ENCODE measurements at places on chromosomes 6 and 20.

- no peak for DNase-seq
Measured at GRCh38 chr20:47227119-47227518, 129.4 kb downstream of the ZMYND8 start.

GRCh38 chr6:148868314-148868713 is 121.5 kb downstream of the UST start:
- no peak for DNase-seq

DNA sequence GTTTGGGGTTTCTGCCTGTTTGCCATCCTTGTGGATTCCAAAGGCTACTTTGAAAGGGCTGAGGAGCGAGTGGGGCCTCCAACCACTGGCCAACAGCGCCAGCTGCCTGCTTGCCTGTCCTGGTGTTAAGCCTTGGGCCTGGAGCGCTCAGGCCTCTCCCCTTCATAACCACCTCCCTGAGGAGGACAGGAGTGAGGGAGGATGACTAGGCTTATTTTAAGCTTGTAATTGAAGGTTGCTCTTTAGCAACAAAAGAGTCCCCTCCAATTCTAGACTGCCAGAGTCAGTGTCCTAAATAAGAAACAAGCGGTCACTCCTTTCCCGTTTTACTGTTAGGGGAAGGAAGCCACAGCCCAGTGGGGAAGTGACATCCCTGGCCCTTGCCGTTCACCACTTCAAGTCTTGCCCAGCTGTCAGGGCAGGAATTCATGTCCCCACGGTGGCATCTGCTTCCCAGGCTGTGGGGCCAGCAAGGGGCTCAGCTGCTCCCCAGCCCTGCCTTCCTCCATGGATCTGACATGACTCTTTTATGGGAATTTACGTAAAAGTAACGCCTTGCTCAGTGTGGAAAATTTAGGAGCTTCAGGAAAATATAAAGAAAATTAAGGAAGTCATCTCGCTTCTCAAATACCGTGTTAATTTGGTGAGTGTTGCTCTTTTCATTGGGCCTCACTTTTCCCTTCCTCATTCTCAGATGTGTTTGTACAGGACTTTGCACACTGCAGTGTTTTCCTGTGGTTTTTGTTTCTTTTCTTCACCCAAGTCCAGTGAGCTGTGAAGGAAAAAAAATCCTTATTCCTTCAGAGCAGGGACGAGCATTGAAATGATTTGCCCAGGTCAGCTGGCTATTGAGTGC is 57.8 kb downstream of the SSR1 start:
- DNase-seq = no peak

DNA sequence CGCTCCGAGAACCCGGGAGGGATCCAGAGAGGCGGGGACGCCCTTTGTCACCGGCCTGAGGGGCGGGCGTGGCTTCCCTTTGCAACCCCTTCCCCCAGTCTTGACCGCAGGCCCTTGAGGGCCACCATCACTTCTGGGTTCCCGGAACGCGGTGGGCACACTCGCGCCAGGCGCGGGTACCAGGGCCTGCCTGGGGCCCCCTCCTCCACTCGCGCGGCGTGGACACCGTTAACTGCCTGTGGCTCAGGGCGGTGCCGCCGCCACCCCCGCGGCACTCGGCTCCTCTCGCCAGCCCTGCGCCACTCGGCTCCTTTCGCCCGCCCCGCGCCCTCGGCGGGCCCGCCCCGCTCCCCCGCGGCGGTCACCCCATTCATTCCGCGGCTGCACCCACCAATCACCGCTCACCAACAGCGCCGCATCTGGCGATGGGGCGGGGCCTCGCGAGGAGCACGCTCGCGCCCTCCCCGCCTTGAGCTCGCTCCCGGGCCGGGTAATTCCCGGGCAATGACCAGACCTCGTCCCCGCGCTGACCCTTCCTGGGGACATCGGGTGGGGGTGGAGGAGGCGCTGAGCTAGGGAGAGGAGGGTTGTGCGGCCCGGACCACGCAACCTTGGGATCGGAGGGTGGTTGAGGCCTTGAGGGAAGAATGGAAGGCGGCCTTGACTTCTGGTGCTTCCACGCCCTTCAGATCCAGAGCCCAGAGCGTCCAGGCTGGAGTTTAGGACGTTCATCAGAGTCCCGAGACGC is 10.5 kb upstream of the ELOVL5 start:
- DNase-seq = peak; percentile 73

DNA sequence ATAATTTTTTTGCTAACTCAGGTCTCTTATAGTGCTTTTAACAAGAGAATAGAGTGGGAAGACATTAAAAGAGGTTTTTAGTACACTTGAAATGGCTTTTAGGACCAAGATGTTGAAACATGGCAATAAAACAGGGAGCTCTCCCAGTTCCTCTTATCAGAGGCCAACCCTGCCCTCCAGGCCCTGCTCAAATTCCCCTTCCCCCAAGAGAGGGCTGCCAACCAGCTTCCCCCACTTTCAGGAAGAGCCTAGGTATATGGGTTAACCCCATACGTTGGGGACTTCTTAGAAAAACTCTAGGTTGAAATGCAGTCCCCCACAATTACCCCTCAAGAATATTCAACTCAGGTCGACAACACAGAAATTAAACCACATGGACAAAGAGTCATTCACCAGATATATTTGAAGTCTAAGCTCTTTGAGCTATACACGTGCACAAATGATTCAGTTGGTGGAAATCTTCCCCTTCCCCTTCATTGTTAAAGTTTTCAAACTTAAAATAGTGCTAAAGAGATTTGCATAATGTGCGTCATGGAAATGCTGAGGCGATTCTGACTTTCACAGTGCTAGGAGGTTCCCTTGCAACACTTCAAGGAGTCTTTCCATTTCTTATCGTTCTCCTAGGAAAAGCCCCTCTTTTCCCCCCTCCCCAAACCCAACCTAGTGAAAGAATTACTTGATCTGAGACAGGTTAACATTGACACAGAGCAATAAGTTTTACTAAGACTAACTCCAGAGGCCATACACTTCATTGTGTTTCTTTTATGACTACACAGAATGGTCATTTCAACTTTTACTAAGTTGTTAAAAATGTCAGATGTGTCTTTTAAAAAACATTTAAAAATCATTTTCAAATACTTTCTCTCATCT is 49.8 kb upstream of the ENPP5 start:
- no peak for DNase-seq

DNA sequence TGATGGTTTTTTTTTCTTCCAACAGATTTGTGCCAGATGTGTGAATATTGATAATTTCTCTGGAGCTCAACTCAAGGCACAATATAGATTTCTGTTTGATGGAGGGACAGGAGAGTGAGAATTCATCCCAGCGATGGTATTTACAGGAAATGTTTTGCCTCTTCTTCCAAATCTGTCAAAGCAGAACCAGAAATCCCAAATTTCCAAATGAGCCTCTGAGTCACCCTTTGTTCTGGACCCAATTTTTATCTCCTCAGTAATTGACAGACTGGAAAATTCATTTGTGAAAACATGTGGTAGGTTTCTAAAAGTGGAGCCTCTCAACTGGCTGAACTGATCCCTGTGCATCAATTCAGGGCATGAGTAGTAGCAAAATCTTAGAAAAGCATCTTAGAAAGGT is 223.2 kb upstream of the TSHZ2 start:
- no peak for DNase-seq

GRCh38 chr20:50915424-50915823 is 15.8 kb downstream of the ADNP start:
- no peak for DNase-seq

- DNase-seq = no peak
Measured at GRCh38 chr6:84575264-84575663, 189.1 kb downstream of the TBX18 start.

- no peak for DNase-seq
Measured at GRCh38 chr6:100459592-100460184, 5.0 kb downstream of the SIM1 start.

DNA sequence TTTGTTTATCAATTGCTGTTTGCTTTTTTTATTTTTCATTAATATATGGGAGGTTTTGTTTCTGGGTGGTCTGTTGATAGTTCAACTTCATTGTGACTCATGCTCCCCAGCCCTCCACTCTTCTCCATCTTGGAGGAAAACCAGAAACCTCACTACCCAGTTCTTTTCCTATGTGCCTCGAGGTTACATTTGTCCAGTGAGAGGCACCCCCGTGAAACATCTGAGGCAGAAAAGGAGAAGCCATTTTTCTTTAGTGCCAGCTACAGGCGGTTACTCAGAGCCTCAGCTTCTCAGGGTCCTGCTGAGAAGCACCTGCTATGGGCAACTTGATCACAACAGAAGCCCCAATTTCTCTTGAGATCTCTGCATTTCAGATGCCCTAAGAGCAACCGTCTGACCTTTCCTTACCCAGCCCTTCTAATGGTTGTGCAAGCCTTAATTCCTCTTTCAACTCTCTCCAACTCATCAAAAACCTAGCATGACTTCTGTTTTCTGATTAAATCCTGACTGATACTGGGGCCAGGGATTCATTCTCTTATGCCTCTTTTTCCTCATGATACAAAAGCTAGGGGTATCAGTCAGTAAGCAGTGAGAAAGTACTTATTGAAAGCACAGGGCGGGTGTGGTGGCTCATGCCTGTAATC is 144.6 kb downstream of the ELOVL4 start:
- DNase-seq = no peak

DNA sequence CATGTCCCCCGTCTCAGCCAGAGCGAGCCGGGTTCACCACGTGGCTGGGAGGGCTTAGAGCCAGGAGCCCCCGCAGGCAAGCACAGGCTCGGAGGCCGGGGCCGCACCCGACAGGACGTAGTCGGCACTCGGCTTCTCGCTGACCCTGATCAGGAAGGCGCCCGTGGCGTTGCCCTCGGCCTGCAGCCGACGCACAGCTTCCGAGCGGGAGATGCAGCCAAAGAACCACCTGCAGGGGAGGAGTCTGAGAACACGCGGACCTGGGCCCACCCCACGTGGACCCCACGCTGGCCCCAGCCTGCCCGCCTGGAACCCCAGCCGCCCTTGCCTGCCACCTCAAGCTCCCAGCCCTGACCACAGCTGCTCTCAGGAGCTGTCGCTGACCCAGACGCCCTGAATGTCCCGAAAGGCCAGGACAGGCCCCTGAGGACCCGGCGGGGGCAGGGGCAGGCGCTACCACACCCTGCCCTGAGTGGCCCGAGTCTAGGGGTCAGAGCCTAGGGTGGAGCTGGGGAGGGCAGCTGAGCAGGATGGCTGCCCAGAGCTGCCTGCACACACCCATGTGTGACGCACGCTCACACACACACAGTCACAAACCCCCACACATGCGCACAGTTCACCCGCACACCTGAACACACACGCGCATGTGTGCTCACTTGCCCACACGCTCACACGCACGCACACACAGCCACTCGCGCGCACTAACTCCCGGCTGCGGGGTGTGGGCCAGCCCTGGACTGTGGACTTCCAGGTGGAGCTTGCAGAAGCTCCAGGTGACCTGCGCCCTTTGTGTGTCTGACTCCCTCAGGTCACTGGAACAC is 2.1 kb downstream of the PTK6 start:
- no peak for DNase-seq

DNA sequence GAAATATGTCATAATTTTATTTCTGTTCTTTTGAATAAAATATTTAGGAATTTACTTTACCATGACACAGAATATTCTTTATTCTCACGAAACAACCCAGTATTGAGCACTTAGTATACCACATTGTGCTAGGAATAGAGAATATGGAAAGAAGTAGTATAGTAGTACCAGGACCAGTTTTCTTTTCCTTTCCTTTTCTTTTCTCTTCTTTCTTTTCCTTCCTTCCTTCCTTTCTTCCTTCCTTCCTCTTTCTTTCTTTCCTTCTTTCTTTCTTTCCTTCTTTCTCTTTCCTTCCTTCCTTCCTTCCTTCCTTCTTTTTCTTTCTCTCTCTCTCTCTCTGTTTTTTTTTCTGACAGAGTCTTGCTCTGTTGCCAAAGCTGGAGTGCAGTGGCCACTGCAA is 7.5 kb upstream of the PLCB4 start:
- DNase-seq = no peak

GRCh38 chr20:1535420-1536175 is 21.9 kb downstream of the SIRPD start:
- DNase-seq = no peak

DNA sequence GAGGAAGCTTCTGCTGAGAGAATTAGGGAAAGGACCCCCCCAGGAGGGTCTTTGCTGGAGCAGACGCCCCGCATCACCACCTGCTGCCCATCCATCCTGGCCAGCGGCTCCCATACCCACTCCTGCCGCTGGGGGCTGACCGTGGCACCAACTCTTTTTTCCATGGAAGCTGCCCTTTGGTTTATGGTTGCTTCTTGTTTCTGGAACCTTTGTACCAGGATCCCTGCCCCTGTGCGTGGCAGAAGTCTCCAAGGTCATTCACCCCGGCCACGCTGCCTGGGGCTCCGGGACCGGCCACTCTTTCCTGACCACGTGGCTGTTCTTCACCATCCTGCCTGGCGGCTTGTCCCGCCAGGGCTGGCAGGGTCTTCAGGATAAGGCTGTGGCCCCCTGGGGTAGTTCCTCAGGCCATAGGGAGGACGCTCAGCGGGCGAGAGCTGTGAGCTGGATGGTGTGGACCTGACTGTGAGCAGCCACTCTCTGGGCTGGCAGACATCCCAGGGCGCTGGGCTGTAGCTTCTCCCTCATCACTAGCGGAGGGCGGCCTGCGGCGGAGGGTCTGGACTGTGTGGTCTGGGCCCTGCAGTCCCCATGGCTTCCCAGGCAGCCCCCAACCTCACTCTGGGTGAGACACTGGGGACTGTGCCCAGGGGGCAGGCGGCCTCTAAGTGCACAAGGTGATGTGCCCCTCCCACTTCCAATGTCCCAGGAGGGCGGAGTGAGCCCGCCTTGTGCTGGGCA is 22.8 kb upstream of the RBBP8NL start:
- DNase-seq = no peak

DNA sequence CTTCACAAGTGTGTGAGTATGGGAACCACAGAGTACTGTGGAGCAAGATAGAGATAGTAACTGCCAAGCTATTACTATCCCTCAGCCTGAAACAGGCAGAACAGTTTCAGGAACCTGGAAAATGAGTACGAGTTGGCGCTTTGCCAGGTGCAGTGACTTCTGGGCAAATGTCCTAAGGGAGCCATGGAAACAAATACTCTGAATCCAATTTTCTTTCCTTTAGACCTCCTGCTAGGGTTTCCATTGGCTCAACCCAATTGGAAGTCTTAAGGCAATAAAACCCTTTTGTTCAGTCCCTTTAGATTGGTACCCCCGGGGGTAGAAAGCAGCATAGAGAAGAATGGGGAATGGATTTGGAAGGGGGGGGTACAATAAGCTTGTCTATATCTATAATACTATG is 205.0 kb upstream of the EPHA7 start:
- DNase-seq = no peak

GRCh38 chr6:153059757-153060156 is 57.2 kb upstream of the MTRF1L start:
- DNase-seq = no peak

GRCh38 chr6:25312034-25312620 is 33.0 kb downstream of the CARMIL1 start:
- no peak for DNase-seq

GRCh38 chr6:45982280-45983036 is 33.2 kb downstream of the CLIC5 start:
- DNase-seq = no peak

DNA sequence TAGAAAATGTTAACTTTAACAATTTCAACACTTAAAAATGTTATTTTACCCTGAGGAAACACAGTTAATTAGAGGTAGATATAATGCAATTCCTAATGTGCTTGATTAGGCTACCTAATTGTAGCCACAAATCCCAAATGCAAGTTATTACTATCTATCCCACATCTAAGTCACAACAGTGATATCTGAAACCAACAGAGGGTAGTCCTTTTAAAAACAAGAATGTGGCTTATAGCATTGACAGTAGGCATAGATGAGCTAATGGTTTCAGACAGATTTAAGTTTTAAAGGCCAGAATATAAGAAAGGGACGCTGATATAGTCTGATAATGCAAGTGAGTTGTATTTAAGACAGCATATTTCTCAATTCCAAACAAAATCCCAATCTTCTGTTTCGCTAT is 23.0 kb downstream of the PLN start:
- no peak for DNase-seq

- no peak for DNase-seq
Measured at GRCh38 chr6:138455746-138456400, 43.4 kb downstream of the NHSL1 start.
